ENCODE measurements at places on chromosomes 5 and 9. TPM values are rescaled to one million over a fixed set of nuclear protein-coding genes. Genes with fewer than 3 reads are reported as not detected.

The ALDH7A1 gene
- total RNA-seq, result 71.3 TPM

The SLC25A2 gene
- 0.48 TPM for total RNA-seq

The KIF20A gene
- 5.2 TPM for total RNA-seq

The CCDC192 gene
- total RNA-seq, result not detected

The PCDHGA7 gene
- 0.17 TPM for total RNA-seq

The SPATA24 gene
- total RNA-seq, result 2.7 TPM

The MEGF10 gene
- total RNA-seq, result 6.6 TPM

The ADRA1B gene
- total RNA-seq, result 1.1 TPM

The KCNMB1 gene
- 23.2 TPM for total RNA-seq

The MRPL22 gene
- 41.5 TPM for total RNA-seq

The GRIN3A gene
- not detected for total RNA-seq

The NMRK1 gene
- total RNA-seq, result 9.0 TPM

The MPDZ gene
- 60.4 TPM for total RNA-seq

The BTNL9 gene
- total RNA-seq, result not detected

The FGF10 gene
- total RNA-seq, result not detected

The ANKRD31 gene
- 0.10 TPM for total RNA-seq

The C9 gene
- total RNA-seq, result not detected

The MEIKIN gene
- total RNA-seq, result not detected

The SPINK4 gene
- not detected for total RNA-seq

The OR13C8 gene
- not detected for total RNA-seq

The BASP1 gene
- 181 TPM for total RNA-seq

The CATSPER3 gene
- total RNA-seq, result 0.39 TPM

The SUSD1 gene
- total RNA-seq, result 18.5 TPM

The CWC27 gene
- total RNA-seq, result 22.4 TPM

The DDX4 gene
- total RNA-seq, result not detected

The PDE4D gene
- 23.9 TPM for total RNA-seq

The SLC44A1 gene
- 34.5 TPM for total RNA-seq

The GRXCR2 gene
- total RNA-seq, result not detected

The BAAT gene
- 0.24 TPM for total RNA-seq

The BARHL1 gene
- not detected for total RNA-seq

The SPRY4 gene
- 8.3 TPM for total RNA-seq

The PTGER4 gene
- 4.9 TPM for total RNA-seq

The STOM gene
- 83.6 TPM for total RNA-seq

The RHOBTB3 gene
- total RNA-seq, result 67.1 TPM

The CDK9 gene
- total RNA-seq, result 54.9 TPM

The SVEP1 gene
- total RNA-seq, result 2.0 TPM

The LCP2 gene
- not detected for total RNA-seq

The PPP1R26 gene
- 19.5 TPM for total RNA-seq

The SLC6A7 gene
- total RNA-seq, result not detected

The MYMK gene
- not detected for total RNA-seq

The PCDHB2 gene
- total RNA-seq, result 90.1 TPM

The SLC35D2 gene
- total RNA-seq, result 14.2 TPM

The KIAA0825 gene
- total RNA-seq, result 8.0 TPM

The CYSTM1 gene
- 11.4 TPM for total RNA-seq

The HRH2 gene
- 0.38 TPM for total RNA-seq

The CCT5 gene
- 165 TPM for total RNA-seq

The EPB41L4A gene
- 3.9 TPM for total RNA-seq

The NUTM2G gene
- 0.15 TPM for total RNA-seq

Measured in chondrocyte (in vitro differentiated cells).